Ovary (tissue), 10 donors: ENCODE measurements at places on chromosomes 6 and 20. TPM values are rescaled to one million over a fixed set of nuclear protein-coding genes. Genes with fewer than 3 reads are reported as not detected.

DNA sequence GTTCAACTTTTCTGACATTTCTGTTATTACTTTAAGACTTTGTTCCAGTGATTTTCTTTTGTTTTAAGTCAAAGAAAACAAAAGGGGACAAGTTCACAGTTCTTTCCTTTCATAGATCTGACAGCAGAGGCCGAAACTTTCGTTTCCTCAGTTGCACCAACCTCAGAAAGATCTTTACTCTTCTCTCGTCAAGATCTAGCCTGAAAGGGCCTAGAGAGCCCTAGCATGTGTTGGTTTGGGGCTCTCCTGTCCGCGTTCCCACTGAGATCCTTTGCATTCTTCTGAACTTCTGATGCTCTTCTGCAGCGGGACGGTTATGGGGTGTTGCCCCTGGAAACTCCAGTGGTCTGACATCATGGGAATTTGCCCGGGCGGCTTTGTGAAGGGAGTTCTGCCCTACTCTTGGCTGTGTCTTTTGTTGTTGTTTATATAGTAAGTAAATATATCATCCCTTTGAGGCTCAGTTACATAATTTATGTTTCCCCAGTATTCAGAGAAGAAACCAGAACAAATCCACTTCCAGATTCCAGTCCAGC is 129.1 kb downstream of the SASH1 start:
- DNase-seq, result no peak

- no peak for DNase-seq
Measured at GRCh38 chr6:12569646-12570045, 146.9 kb upstream of the PHACTR1 start.

- no peak for DNase-seq
Measured at GRCh38 chr20:6975311-6975710, 207.8 kb downstream of the BMP2 start.

DNA sequence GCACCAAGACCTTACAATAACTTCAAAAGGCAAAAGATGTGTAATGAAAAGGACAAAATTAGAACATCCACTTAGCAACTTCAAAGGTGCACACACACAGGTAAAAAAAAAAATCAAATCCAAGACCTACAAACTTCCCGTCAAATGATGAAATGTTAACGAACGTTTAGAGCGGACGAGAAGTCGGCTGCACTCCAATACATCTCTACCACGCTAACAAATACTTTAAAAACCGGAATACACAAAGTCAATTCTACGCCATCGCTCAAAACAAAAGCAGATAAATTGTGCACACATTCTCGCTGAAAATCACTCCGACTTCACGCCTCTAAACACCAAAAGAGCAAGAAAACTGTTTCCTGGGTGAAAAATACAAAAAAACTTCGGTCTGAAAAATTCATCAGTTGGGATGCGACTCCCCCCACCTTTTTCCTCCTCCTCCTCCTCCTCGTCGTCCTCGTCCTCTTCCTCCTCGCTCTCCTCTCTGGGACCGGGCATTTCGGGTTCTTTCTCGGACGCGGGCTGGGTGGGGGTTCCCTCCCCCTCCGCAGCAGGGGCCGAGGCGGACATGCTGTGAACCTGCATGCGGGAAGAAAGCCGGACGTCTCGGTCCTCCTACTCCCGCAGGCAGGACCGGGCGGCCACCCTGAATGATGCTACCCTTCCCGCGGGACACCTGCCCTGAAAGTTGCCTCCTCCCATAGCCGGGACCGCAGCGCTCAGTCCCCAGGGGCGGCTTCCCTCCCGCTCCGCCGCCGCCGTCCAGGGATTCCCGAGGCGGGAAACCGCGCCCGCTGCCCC is 712 bp downstream of the DEK start:
- DNase-seq, result no peak

GRCh38 chr6:108953681-108954080 is 105.5 kb downstream of the ARMC2 start:
- no peak for DNase-seq

Gene RWDD1
- 41.5 TPM for total RNA-seq

DNA sequence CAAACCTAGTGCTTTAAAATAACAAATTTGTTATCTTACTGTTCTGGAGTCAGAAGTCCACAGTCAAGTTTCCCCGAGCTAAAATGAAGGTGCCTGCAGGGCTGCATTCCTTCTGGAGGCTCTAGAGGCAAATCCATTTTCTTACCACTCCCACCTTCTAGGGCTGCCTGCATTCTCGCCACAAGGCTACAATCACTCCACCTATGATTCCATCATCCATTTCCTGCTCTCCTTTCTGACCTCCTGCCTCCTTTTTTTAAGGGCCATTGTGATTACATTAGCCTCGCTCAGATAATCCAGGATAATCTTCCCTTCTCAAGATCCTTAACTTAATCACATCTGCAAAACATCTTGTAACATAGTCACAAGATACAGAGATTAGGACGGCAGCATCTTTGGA is 42.4 kb upstream of the SIRT5 start:
- DNase-seq, result no peak

Gene KHDC1L
- not detected for total RNA-seq
